Left cardiac atrium (tissue), 4 donors: ENCODE measurements at places on chromosomes 3 and 15.

GRCh38 chr3:49500732-49501609 lies 30.9 kb downstream of the DAG1 start:
- DNase-seq, result peak; percentile 86

GRCh38 chr3:154972951-154973350 lies 107.2 kb upstream of the MME start:
- no peak for DNase-seq

GRCh38 chr3:153284282-153284938 lies 122.4 kb downstream of the RAP2B start:
- DNase-seq, result peak; percentile 64

- DNase-seq, result no peak
Observed at GRCh38 chr3:110479731-110480130, 591.9 kb upstream of the NECTIN3 start.

DNA sequence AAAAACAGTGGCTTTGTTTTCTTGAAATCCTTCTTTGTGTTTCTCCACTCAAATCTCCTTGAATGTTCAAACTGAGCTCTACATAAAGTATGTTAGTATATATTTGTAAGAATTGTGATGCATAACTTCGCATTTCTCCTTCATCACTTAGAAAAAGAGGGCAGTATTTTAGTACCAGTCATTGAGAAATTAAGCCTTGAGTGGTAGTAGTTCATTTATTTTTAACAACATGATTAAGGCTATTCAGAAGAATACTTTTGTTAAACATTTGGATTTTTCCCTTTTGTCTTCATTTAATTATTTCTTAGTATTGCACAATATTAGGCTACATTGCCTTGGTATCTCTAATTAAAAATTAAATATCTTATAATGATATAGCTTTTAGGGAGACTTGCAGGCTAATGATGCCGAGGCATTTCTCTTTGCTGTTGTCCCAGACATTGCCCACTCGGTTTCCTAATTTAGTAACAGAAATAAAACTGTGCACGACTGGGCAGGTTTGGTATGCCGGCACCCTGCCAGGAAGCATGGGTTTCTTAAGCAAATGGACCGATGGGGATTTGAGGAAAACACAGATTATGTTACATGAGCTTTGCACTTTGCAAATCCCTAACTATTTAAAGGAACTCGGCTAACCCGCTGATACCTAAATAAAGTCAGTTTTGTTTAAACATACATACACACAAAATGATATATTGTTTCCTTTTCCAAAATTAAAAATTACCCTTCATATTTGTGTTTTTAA lies 54.7 kb downstream of the LRRC28 start:
- DNase-seq, result peak; percentile 68

GRCh38 chr15:87570206-87570605 lies 686.3 kb downstream of the NTRK3 start:
- DNase-seq, result no peak

- peak; percentile 72 for DNase-seq
Observed at GRCh38 chr3:56467108-56467507, 1.2 kb downstream of the ERC2 start.

DNA sequence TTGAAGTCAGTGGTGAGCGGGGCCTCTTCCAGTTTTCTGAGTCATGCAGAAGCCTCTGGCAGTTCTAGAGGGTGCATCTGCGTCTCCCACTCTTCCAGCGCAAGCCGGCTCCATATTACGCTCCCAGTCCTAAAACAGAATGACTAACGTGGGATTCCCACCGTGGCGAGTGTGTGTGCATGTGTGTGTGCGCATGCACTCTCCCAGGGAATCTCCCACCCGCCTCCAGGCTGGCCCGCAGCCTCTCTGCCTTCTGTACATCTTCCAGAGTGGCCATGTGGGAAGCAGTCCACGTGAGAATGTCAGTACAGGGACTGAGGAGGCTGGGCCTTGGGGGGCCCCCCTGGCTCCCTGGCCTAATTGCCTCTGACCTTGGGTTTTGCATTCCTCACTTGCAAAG lies 87.7 kb downstream of the LSM3 start:
- peak; percentile 54 for DNase-seq

DNA sequence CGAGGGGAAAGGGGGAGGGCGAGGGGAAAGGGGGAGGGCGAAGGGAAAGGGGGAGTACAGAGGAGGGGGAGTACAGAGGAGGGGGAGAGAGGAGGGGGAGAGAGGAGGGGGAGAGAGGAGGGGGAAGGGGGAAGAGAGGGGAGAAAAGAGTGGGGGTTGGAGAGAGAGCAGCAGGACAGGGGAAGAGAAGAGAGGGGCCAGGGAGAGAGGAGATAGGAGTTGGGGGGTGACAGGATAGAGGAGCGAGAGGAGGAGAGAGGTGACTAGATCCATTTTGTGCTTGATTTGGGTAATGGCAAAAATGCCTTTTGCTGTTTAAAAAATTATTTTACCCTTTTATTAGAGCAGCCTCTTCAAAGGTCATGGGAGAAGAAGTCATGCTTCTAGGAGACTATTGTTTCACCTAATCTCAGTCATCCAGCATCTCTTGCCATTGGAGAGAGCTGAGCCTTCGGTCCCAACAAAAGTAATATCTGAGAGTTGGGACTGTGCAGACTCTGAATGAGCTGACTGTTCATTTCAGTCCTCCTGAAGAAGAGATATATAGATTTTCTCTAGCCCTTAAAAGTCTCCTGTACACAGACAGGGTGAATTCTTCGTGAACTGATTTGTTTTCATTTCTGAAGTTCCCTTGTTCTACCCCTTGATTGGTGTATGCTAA lies 15.1 kb upstream of the TOP2B start:
- no peak for DNase-seq

DNA sequence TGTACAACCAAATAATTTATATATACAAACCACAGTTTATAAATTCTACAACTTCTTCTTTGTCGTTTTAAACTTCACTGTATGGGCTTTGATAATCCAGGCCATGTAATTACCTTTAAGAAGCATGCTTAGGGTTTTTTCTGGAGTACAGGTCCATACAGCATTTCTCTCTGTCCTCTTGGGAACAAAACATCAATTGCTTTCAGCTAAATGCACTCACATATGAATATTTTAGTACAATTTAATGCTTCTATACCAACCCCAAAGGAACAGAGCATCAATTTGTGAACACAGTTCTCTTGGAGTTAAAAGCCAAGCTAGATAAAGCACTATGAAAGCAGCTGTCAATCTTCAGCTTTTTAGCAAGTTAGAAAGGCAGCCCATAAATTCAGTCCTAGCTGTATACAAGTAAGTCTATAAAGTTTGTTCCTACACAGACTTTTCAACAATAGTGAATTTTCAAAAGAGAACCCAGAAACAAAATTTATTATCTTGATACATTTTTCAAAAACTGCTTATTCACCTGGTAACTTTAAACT lies 66.1 kb downstream of the ETFA start:
- no peak for DNase-seq

DNA sequence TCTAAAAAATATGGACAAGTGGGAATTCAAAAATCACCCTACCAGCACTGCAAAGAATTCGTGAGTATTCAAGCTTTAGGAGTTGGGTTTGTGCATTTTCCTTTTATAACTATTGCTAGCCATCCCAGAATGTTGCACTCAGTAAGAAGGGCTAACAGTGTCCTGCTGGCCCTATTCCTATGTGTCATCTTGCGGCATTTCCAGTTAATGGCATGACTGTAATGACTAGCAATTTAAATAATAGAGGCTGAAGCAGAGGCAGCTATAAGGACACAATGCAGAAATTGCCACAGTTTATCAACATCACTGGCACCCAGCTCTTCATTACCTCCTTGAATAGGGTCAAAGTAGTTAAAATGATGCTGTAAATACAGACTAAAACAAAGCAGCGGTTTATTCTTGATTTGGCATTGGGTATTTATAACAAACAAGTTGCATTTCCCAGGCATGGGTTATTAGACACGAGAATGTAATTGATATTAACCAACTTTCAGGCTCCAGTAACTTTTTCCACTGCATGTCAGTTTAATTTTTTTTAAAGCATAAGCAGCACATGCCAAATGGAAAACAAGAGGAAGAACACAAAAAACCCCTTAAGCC lies 177.6 kb downstream of the FHIT start:
- no peak for DNase-seq

- DNase-seq, result peak; percentile 90
Observed at GRCh38 chr3:64209866-64210621, 15.2 kb downstream of the PRICKLE2 start.

DNA sequence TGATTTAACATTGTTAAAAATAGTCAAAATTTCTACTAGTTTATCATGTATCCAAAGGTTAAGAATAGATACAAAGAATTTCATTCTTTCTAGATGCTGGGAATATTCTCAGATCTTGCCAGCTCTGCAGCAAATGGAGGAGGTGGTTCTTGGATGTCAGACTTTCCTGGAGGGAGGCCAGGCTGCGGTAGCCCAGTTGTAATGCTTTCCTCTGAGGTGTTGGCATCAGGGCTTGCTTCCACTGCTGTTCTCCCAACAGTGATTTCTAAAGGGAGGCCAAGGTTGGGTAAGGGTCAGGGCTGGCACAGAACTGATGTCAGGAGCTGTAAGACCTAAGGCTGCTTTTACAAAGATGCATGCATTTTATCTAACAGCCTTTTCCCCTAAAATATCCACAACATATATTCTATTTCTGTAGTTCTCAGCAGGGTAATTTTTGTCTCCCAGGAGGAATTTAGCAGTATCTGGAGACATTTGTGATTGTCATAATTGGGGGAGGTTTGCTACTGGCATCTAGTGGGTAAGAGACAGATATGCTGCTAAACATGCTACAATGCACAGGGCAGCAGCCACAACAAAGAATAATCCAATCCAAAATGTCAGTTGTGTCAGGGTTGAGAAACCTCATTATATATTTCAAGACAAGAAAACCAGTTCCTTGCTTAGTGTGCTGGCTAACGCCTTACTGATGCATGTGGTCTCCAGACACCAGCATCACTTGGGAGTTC lies 42.0 kb upstream of the SPTSSB start:
- peak; percentile 84 for DNase-seq

DNA sequence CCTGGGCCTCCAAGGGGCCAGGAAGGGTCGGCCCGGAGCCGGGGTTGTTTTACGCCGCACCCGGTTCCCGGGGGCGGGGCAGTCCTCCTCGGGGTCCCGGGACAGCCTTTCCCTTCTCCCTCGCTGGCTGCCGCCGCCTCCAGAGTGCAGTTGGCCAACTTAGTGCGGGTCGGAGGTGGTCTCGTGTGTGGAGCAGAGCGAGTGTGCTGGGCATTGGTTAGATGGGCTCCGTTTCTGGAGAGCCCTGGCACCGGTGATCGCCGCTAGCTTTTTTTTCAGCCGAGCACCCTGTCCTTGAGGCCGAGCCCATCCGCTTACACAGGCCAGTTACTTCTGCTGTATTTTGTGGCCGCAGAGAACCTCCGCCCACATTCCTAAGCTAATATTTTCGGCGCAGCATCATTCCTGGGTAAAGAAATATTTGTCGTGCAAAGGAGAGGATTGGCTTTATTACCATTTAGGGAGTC lies 585 bp downstream of the KIF23 start:
- peak; percentile 36 for DNase-seq

GRCh38 chr3:38376098-38376816 lies 29.7 kb downstream of the XYLB start:
- no peak for DNase-seq

- no peak for DNase-seq
Observed at GRCh38 chr3:155031186-155031585, 48.9 kb upstream of the MME start.

DNA sequence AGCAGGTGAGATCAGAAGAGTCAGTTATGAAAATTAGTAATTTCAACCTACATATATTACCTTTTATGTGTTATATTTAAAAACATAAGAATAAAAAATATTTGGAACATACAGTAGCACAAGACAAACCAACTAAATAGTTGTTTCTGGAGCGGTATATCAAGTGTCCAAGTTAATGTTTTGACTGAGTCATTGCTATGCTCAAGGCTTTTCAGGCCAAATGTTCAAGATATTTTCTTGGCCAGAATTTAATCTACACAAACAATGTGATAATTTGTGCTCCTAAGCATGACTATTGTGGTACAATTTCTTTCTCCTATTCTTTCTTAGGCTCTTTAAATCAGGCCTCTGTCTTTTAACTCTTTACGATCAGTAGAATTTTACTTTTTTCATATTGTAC lies 412.4 kb downstream of the RAP2B start:
- DNase-seq, result no peak

- peak; percentile 69 for DNase-seq
Observed at GRCh38 chr15:70062321-70062956, 35.3 kb downstream of the TLE3 start.

- DNase-seq, result no peak
Observed at GRCh38 chr3:138492980-138493675, 58.7 kb downstream of the ESYT3 start.
